NCI-H748 treated with DMSO at 0.1 percent for 48 hours (cell line): ENCODE measurements at places on chromosomes 2 and 18.

DNA sequence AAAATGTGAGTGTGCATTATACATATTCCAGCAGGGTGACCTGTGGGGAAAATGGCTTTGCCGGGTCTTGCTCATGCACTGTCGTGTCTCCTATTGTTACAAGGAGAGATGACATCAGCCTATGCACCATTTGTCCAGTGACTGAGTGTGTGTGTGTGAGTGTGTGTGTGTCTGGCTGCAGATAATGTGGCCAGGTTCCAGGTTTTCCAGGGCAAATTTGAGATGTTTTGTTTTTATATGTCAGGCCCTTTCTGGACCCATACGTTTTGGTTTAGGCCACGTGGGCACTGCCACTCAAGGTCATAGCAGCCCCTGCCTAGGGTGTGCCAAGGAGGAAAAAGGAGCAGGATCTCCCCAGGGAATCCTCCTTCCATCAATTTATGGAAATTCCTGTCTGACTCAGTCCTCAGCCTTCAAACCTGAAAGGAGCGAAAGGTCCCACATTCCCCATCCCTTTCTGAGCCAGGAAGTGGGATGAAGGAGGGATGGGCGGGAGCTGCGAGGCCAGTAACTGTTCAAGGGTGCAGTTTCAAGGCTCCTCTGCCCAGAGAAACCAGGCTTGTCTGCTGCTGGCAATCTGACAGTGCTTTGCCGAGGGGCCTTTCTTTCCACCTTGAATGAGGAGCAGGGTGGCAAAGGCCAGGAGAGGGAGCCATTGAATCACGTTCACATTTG is 93.0 kb upstream of the SMAD2 start:
- DNase-seq: no peak

GRCh38 chr2:95059656-95060370 is 34.3 kb downstream of the MAL start:
- no peak for DNase-seq

DNA sequence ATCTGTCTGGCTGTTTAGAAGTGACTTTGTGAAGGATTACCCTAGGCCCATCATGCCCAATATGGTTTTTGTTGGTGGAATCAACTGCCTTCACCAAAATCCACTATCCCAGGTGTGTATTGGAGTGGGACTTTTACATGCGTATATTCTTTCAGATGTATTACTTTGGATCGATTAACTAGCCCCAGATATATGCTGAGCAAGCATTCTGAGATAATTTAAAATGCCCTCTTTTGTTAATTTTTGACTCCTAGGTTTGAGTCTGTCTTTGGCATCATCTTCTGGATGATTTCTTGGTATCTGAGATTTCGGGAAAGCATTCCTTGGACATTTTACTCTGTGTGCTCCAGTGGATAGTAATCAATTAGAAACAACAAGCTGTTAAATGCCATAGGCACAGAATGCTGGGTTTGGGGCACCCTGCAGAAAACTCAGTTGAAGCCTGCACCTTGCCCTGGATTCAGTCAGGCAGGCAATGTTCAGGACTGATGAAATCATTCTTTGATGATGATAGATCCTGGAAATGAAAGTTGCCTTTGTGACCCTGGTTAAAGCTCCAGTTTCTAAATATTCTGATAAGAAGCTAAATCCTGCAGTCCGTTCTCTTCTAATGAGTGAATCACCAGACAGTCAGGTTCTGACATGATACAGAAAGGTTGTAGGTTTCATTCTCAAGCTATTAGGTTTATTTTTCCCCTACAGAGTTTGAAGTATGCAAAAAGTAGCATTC is 1.1 kb downstream of the UGT1A1 start:
- DNase-seq: no peak

- no peak for DNase-seq
These were observed 6.7 kb downstream of the MYO7B start for GRCh38 chr2:127542231-127542630.

- no peak for DNase-seq
These were observed 53.9 kb downstream of the ANKMY1 start for GRCh38 chr2:240503848-240504247.
